ENCODE measurements at places on chromosomes 16 and 17.

GRCh38 chr17:30573603-30574175 lies 96.5 kb downstream of the GOSR1 start:
- no peak for DNase-seq

- DNase-seq: no peak
Observed at GRCh38 chr17:75566416-75566815, 21.2 kb upstream of the MYO15B start.

DNA sequence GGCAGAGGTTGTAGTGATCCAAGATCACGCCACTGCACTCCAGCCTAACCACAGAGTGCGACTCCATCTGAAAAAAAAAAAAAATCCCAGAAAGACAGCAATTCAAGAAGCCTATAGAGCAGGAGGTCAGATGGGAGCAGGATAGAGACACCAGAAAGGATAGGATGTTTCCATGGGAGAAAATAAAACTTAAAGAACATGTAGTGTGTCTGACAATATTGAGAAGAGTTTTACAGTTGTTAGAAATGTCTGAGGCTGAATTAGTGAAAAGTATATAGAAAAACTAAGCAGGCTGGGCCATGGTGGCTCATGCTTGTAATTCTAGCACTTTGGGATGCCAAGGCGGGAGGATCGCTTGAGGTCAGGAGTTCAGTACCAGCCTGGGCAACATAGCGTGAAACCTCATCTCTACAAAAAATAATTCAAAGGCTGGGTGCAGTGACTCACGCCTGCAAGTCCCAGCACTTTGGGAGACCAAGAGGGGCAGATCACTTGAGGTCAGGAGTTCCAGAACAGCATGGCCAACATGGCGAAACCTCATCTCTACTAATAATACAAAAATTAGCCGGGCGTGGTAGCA lies 15.3 kb upstream of the TRIM37 start:
- DNase-seq: no peak

GRCh38 chr16:84819644-84820304 lies at the start of gene CRISPLD2:
TSS of gene CRISPLD2 (plus strand) at chr16:84819985. CDS start at chr16:84838496, 18,511 bp downstream.
- DNase-seq: peak; percentile 82

DNA sequence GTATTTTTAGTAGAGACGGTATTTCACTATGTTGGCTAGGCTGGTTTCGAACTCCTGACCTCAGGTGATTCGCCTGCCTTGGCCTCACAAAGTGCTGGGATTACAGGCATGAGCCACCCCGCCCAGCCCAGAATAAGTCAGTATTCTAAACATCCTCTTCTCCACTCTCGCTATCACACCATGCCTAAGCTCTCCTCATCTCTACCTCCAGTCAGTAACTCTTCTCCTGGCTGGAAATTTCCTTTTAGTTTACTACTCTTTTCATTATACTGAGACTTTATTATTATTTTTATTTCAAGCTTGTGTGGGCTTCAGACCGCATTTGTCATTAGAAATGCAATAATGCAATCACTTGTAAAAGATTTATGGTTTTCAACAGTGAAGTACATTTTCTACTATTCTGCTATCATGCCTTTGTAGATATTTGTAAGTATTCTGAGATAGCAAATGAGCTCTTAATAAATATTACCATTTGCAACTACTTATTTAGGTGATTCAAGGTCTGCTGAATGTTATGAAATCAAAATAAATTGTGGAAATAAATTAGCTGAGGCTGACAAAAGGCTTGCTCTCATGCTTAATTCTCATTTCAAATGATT lies 617.3 kb upstream of the GOT2 start:
- DNase-seq: no peak

- DNase-seq: no peak
Observed at GRCh38 chr16:56632848-56633365, 448 bp downstream of the MT1M start.

GRCh38 chr16:75337430-75337829 lies 86.0 kb upstream of the BCAR1 start:
- DNase-seq: no peak

GRCh38 chr17:50575581-50576210 lies 15.2 kb downstream of the CACNA1G start:
- DNase-seq: no peak

DNA sequence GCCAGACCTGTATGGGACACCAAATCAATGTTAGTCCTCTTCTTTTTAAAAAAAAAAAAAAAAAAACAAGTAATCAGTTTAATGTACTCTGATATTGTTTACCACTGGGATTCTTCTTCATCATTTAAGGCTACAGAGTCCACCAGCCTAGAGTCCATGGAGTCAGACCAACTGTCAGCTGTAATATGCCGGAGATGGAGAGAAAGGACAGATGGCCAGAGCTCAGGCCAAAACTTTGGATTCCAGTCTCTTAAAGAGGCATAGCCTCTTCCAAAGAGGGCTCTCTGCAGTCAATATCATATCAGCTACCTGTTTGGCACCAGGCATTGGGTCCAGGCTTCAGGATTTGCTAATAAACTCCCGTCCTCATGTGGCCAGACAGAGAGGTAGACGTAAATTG lies 469.6 kb upstream of the HSBP1 start:
- DNase-seq: no peak

DNA sequence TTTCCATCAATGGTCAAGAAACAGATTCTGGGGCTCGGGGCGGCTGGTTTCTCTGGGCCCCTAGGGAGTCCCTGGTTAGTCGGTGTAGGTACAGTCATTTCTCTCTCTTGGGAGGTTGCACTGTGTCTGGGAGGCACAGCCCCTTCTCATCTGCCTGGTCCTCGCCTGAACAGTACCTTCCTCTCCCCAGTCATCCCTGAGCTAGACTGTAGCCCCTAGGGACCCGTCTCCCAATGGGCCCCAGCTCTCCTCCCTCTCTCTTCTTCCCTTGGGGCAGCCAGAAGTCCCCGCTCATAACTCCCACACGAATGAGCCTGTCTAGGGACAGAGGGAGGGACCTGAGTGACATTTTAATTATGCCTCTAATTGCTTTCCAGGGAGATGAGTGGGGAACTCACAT lies 20.2 kb upstream of the CPSF4L start:
- DNase-seq: no peak

DNA sequence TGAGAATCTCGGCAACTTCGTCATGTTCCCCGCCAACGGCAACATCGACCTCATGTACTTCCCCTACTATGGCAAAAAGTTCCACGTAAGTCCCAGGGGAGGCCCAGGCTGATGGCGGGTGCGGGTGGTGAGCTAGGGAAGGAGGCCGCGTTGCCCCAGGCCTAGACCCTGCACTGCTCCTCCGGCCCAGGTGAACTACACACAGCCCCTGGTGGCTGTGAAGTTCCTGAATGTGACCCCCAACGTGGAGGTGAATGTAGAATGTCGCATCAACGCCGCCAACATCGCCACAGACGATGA lies 4.8 kb downstream of the ATP1B2 start:
- DNase-seq: no peak

- no peak for DNase-seq
Observed at GRCh38 chr16:2233872-2234812, 2.1 kb upstream of the DNASE1L2 start.

DNA sequence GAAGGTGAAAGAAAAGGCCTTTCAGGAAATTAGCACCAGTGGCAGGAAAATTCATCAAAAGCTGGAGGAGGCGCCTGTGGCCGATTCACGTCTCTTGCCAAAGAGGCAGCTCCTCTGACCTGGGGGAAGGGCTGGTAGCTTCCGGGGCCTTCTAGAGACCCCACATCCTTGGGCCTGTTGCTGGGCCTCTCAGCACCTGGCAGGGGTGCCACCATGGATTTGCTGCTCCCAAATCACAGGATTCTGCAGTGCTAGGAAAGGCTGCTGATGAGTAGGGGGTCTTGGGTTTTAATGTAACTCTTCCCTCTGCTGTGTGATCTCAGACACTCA lies 11.6 kb upstream of the CBFB start:
- no peak for DNase-seq

DNA sequence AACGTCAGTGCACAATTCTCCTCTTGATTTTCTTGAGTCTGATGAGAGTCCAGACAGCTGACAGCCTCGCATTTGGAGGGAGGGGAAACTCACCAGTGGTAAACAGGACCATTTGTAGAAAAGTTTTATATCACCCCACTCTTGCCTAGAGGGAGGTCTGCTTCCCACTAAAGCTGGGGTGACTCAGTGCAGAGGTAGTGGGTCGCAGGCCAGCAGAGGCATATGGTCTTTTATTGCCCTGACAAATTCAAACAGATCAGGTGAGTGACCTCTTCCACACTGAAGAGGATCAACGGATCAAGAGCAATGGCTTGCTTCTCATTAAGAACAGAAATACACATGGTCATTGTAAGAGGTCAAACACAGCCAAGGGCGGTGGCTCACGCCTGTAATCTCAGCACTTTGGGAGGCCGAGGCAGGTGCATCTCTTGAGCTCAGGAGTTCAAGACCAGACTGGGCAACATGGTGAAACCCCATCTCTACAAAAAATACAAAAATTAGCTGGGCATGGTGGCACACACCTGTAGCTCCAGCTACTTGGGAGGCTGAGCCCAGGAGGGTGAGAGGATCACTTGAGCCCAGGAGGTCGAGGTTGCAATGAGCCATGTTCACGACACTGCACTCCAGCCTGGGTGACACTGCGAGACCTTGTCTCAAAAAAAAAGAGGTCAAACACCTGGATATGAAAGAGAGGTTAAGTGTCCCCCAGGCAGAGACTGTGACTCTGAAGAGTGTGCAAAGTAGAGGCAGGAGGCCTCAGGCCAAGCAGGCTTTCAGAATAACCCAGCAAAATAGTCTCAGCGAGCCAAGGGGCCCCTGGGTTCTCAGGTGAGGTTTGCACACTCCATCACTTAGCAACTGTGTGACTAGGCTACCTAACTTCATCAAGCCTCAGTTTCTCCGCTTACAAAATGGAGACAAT lies 56.5 kb upstream of the ERN1 start:
- DNase-seq: no peak

DNA sequence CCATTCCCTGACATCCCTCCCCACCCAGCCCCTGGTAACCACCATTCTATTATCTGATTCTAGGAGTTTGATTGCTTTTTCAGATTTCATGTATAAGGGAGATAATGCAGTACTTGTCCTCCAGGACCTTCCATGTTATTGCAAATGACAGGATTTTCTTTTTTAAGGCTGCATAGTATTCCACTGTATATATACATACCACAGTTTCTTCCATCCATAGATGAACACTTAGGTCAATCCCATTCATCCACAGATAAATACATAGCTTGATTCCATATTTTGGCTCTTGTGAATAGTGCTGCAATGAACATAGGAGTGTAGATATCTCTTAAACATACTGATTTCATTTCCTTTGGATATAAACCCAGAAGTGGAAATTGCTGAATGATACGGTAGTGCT lies 183.3 kb downstream of the CEP112 start:
- no peak for DNase-seq

DNA sequence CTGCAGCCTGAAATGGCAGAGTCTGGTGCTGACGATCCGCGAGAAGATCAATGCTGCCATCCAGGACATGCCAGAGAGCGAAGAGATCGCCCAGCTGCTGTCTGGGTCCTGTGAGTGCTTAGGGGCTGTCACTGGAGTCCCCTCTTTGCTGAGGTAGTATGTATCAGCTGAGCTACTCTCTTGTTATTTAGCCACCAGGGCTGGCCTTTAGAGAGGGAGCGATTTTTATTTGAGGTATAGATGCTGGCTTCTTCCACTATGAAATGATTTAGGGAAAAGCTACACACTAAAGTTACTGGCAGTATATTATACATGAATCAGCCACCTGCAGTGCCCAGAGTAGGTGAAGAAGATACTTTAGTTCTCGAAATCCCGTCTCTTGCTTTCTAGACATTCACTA lies 2.6 kb downstream of the CDK5RAP3 start:
- no peak for DNase-seq

GRCh38 chr16:55479430-55480140 lies 587 bp downstream of the MMP2 start:
- no peak for DNase-seq

GRCh38 chr17:2435181-2435741 lies 34.4 kb upstream of the MNT start:
- DNase-seq: no peak

DNA sequence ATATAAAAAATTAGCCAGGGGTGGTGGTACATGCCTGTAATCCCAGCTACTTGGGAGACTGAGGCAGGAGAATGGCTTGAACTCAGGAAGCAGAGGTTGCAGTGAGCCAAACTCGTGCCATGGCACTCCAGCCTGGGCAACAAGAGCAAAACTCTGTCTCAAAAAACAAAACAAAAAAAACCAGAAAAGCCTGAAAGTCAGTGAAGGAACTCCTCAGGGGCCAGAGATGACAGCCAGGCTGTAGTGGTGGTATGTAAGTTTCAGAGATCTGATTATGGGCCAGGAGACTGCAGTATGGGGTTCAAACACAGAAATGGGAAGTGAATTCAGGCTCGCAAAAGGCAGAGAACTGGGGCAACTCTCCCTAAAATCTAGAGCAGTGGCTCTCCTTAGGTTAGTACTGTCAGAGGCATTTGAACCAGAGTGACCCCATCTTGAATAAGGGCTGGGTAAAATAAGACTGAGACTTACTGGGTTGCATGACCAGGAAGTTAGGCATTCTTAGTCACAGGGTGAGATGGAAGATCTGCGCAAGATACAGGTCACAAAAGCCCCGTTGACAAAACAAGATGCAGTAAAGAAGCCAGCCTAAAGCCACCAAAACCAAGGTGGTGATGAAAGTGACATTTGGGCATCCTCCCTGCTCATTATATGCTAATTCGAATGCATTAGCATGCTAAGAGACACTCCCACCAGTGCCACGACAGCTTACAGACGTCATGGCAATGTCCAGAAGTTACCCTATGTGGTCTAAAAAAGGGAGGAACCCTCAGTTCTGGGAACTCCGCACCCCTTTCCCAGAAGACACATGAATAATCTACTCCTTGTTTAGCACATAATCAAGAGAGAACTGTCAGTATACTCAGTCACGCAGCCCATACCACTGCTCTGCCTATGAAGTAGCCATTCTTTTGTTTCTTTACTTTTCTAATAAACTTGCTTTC lies 120.2 kb upstream of the XYLT1 start:
- DNase-seq: peak; percentile 26

DNA sequence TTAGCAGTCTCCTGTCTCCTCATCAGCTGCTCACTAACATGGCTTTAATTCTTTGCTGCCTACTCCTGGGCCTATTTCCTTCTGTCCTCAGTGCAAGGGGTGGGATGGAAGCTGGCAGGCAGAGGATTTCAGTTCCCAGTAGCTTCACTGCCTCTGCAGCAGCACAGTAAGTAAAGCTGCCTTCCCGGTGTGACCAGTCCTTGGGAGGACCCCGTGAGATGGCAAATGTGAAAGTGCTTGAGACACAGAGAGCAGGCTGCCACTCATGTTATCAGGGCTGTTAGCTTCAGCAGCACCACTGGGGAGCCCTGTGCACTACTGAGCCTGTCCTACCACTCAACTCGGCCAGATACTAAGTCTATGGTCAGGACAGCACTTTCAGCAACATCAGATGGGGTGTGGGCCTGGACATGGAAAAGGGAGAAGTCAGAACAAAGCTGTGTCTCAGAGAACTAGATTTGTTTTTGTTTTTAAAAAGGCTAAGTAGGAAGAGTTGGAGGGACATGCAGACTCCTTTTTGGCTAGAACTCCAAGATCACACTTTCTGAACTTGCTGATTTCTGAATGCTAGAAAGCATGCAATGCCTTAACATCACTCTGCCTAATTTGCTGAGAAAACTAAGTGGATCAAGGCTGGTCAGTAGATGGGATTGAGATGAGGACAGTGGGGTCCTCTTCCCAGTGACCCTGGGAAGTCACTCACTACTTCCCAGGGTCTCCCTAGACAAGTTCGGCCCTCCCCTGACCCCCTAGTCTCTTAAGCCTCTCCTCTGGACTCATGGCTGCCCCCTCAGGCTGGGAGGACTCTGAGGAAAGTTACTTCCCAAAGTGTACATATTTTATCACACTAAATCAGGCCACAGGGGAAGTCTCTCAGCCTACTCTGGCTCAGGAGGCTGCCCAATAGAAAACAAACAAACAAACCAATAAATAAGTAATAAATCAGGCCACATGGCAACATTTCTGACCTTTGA lies 1.1 kb downstream of the ACSF2 start:
- peak; percentile 5 for DNase-seq

All from activated effector memory CD4-positive, alpha-beta T cell treated with Interleukin-2 at 50 U/mL for 16 hours (primary cell).